Activated T-cell treated with anti-CD3 and anti-CD28 coated beads, Interleukin-2, amount 50 U/mL, for 1 hour (primary cell): ENCODE measurements at places on chromosomes 2 and 18.

GRCh38 chr2:240412975-240413812 lies 22.3 kb upstream of the GPC1 start:
- peak; percentile 15 for DNase-seq

DNA sequence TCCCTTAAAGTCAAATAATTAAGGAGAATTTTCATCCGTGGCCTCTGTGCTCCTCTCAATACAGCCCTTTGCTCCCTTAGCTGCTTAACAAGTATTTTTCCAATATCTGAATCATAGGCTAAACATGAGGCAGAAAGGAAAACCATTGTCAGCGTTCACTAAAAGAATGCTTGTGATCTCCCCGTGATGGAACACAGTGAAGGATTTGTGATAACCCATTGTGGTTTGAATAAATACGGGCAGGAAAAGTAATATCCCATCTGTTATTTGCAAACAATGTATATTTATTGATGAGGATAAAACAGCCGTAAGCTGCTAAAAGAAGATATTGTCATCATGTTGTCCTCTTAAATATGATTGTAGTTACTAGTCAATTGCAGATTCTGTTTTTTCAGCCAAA lies 258.1 kb downstream of the NAPG start:
- DNase-seq = no peak

- no peak for DNase-seq
Observed at GRCh38 chr18:54323970-54324369, 33.7 kb downstream of the STARD6 start.

DNA sequence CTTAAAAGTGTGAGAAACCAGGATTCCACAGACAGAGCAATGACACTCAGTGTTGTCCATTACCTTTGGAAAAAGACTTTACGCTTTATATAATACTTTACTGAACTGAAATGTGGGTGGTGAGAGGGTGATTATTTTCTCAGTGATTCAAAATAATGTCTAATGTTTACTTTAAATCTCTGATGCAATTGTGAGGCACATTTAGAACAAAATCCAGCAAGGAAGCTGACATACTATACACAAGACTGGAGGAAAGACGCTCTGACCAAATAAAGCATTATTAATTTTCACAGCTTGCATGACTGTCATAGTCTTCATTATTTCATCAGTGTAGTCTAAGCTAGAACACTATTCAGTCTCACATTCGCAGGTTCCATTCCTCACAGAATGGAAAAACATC lies 34.1 kb upstream of the STAT1 start:
- no peak for DNase-seq

GRCh38 chr2:149058936-149059335 lies 20.4 kb downstream of the LYPD6B start:
- no peak for DNase-seq

GRCh38 chr2:27245626-27246025 lies 17.2 kb downstream of the SLC30A3 start:
- no peak for DNase-seq

DNA sequence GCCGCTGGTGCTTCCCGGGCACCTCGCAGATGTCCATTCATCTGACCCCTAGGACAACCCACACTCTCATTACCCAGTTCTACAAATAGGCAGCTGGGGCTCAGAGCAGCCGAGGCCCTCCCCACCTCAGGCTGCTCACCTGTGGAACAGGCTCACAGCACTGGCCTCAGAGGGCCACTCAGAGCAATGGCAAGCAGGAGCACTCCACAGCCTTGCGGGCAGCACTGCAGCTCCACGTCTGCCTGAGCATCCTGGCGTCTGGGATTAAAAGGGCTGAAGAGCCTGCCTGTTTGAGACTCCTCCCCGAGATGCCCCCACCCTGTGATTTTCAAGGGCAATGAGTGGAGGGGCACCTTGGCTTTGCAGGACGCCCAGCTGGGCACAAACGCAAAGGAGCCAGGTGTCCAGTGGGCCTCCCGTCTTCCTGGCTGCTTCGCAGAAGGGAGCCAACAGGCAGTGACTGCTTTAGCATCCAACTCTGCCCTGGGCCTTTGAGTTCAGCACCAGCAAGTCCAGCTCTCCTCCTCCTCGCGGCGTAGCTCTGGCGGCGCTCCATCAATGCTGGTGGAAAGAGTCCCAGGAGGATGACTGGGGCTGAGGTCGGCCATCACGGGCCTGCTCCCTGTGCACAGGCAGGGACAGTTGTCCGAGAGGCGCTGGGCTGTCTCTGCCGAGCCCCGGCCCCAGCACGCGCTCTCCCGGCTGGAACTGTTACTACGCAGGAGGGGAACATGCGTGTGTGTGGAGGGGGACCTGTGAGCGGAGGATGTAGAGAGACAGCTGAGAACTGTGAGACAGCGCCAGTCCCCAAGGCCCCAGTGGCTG lies 297.2 kb downstream of the NDUFA10 start:
- no peak for DNase-seq

GRCh38 chr18:13680612-13681011 lies 45.7 kb downstream of the FAM210A start:
- DNase-seq = no peak

GRCh38 chr2:19747310-19748072 lies 154.3 kb downstream of the TTC32 start:
- DNase-seq = no peak

DNA sequence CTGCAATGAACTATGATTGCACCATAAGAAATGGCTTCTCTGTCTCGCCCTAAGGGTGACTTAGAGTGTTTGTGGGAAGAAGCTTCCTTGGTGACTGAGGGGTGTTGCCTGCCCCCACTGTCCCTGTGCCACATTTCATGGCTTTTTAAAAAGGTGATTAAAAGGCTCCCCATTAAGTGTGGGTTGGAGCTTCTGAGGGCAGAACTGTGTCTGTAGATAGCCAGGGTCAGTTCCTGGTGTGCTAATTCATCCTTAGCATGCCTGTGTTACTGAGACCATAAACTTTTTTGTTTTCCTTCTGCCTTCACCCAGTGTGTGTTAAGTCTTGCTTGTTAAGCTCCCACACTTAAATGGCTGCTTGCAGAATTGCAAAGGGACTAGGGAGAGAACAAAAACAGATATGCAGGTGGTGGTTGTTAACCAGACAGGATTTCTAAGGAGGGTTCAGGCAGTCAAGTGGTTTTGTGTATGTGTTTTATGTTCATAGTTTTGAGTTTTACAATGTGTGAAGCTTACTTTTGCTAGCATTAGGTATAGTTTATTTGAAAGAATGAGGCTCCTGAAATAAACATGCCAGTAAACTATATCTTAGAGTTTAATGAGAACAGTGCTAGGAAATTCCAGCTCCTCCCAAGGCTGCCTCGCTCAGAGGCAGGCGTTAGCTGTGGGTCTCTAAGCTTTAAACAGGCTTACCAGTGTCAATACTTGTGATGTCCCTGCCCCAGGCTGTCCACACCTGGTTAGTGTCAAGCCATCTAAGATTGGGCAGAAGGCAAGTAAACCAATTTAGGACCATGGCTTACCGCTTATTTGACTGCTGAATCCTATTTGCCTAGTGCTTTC lies 14.5 kb downstream of the CERS6 start:
- DNase-seq = no peak

DNA sequence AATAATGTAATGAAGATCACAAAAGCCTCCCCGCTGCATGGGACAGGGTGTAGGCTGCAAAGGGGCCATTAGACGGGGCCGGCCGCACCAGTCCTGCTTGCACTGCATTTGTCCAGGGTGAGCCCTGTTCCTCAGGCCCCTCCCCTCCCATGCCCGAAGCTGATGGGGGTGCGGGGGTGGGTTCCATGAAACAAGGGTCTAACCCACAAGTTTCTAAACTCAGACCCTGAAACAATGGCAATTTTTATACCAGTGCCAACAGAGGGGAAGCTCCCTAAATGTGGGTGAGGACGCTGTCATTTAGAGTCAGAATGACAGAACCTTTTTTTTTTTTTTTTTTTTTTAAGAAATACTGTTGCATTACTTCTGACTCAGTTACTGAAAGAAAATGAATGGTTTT lies 39.7 kb downstream of the HS6ST1 start:
- DNase-seq = no peak

GRCh38 chr2:214264171-214264570 lies 146.7 kb upstream of the VWC2L start:
- DNase-seq = no peak

- no peak for DNase-seq
Observed at GRCh38 chr2:143586119-143586518, 456.9 kb downstream of the ARHGAP15 start.

DNA sequence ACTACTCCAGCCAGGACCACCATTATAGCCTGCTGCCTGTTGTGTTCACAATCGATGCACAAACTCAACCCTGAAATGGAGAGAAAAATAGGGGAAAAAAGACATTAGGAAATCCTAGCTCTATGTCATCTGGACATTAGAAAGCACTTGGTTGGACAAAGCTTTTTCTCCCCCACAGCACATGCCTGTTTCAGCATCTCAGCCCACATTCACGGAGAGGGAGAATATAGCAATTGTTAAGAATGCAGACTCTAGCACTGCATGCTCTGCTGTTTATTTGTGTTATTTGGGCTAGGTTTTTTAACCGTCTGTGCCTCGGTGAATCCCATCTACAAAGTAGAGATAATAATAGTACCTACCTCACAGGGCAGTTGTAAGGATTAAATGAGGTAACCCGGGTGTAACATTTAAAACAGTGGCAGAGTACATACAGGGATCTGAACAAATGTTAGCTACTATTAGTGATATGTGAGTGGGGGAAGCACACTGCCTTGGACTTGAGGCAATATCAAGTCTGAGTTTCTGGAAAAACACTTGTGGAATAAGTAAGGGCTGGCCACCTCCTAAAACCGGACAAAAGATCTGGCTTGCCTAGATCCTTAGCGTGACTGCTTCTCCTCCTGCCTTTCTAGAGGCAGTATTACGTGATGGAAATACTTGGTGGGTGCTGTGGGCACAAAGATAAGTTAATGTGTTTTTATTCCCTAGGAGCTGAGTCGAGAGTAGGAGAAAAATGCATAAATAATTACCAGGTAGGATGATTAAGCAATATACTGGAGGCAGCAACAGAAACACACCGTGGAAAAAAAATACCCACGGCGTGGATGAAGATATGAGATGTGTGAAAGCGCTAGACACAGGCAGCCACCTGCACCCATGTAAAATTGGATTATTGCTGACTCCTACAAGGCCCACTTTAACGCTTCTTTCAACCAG lies 1.0 kb upstream of the PPP1CB start:
- no peak for DNase-seq

GRCh38 chr2:174779361-174779928 lies 15.2 kb upstream of the CHRNA1 start:
- no peak for DNase-seq

DNA sequence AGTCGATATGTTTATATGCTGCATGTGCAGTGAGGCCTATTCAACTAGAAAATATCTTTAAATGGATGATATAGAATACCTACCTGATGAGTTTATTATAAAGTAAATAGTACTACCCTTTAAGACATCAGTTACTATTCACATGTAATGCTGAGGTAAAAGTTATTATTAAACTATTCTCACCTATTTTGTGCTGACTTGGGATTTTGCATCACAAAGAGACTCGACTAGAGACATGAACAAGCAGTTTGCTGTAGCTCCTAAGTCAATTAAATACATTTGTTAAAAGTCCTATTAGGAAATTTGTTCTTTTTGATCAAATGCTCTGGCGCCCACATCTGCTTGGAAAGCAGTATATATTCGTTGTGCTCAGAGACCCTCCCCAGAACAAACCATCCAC lies 164.1 kb downstream of the CCDC85A start:
- DNase-seq = no peak

GRCh38 chr2:43311276-43311675 lies 84.9 kb upstream of the ZFP36L2 start:
- DNase-seq = no peak

- DNase-seq = no peak
Observed at GRCh38 chr2:120470041-120470965, 124.4 kb downstream of the INHBB start.

GRCh38 chr2:226631671-226632070 lies 167.9 kb downstream of the IRS1 start:
- DNase-seq = no peak

- DNase-seq = no peak
Observed at GRCh38 chr2:150681120-150681804, 193.8 kb upstream of the RND3 start.

DNA sequence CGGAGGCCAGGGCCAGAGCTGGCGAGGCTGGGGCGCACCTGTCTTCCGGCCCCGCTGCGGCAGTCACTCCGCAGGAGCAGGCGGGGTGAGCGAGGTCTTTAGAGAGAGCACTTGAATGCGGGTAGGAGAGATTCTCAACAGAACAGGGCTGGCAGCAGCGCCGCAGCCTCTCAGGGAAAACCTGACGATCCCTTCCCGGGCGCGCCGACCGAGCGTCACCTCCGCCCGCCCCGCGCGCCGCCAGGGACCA lies 526 bp downstream of the PRKRA start:
- DNase-seq = peak; percentile 89

- no peak for DNase-seq
Observed at GRCh38 chr2:214591366-214591765, 180.5 kb downstream of the VWC2L start.

GRCh38 chr2:196853301-196854087 lies 44.3 kb upstream of the C2orf66 start:
- no peak for DNase-seq

DNA sequence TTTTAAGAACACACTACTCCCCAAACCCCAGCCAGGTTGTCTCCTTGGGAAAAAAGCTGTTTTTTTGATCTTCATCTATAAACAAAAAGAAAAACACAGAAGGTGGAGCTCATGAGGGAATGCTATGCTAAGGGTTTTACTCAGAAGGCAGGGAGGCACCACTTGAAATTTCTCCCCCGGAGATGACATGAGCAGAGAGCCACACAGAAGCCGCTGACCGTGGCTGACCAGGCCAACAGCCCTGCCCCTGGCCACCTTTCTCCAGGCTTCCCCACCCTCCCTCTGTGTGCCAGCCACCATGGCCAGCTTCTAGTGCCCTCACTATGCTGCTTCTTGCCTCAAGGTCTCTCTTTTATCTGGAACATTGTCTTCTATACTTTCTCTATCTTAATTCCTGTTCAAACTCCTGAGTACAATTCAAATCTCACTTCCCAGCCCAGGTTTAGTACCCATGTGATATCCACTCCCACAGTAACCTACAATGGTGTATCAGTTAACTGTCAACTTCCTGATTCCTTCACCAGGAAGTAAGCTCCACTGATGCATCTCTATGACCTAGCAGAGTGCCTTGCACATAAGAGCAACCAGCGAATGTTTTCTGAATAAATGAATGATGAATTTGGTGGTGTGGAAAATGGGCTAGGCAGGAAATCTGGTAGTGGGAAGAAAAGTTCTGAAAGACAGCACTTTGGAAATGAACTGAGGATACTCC lies 15.3 kb downstream of the LAPTM4A start:
- no peak for DNase-seq

- DNase-seq = no peak
Observed at GRCh38 chr18:49446481-49446880, 14.0 kb downstream of the DYM start.

DNA sequence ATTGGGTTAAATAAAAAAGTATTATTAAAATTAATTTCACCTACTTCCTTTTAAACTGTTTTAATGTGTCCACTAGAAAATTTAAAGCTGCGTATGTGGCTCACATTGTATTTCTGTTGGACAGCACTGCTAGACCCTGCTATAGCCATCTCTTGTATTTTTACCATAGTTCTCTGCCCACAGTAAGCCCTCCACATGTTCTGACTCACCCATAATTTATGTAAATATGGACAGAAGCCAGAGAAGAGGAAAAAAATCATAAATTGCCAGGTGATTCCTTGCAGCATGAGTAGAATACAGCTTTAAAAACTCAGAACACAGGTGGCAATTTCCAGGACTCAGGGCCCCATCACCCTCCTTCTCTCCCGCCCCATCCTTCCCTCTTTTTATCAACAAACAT lies 142.4 kb upstream of the MEX3C start:
- no peak for DNase-seq
